GM19239 (cell line): ENCODE measurements at places on chromosomes 3 and 15.

- DNase-seq = no peak
Observed at GRCh38 chr3:145678401-145678800, 482.6 kb downstream of the PLOD2 start.

- DNase-seq = no peak
Observed at GRCh38 chr15:77856705-77857346, 220.7 kb downstream of the TBC1D2B start.

- no peak for DNase-seq
Observed at GRCh38 chr3:164577667-164578210, 500.6 kb downstream of the SI start.

DNA sequence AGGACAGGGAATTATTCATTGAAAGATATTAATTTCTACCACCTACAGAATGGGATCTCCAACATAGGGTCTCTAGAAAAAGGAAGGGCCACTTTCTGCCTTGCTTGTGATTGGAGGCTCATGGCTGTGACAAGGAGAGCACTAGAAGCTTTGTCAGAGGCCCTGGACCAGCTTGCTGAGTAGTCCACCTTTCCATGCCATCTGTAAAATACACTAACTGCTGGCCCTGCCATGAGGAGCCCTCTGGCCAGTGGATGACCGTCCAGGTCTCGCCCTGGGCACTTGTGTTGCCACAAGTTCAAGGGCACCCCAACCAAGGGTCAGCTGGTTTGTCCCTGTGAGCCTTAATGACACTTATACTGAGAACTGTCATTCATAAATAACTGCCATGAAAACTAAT, 1.6 kb upstream of the SYNM start:
- no peak for DNase-seq

GRCh38 chr3:184679056-184679816, 32.6 kb downstream of the MAGEF1 start:
- DNase-seq = no peak

GRCh38 chr3:151539599-151539998, 78.7 kb upstream of the IGSF10 start:
- no peak for DNase-seq

- no peak for DNase-seq
Observed at GRCh38 chr15:56877255-56877970, 41.0 kb upstream of the TCF12 start.

DNA sequence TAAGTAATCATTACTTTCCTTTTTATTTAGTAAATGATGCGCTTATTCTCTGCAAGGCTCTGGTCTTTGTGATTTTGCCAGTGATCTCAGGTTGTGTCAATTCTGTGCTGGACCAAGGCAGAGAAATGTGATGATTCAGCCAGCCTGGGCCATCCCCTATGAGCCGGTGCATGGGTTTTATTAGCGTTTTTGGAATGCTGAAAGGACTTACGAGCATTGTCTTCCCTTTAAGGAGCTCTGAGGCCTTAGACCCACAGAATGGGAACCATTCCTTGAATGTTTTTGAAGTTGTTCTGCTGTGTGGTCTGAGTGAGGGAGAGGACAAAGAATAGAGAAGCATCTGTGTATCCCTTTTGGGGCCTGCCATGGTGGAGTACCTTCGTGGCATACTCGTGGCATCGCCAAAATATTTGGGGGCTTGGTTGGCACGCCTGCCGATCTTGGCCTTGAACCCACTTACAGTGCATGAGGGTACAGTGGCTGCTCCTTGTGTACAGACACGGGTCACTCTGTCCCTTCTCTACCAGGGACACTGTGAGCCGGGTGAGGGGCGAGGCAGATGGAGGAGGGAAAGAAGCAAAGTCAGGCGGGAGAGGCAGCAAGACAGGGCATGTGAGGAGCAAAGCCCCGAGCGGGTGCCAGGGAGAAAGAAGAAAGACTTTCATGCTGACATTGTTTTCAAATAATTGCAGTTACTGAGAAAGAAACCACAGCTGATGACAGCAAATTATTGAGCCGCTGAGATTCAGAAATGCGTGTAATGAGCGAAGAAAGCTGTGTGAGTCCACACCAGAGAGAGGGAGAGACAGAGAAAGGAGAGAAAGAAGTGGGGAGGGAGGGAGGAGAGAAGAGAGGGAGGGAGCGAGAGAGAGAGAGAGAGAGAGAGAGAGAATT, 269.4 kb upstream of the RGMA start:
- no peak for DNase-seq

- no peak for DNase-seq
Observed at GRCh38 chr3:32245200-32245599, 6.7 kb downstream of the CMTM8 start.

DNA sequence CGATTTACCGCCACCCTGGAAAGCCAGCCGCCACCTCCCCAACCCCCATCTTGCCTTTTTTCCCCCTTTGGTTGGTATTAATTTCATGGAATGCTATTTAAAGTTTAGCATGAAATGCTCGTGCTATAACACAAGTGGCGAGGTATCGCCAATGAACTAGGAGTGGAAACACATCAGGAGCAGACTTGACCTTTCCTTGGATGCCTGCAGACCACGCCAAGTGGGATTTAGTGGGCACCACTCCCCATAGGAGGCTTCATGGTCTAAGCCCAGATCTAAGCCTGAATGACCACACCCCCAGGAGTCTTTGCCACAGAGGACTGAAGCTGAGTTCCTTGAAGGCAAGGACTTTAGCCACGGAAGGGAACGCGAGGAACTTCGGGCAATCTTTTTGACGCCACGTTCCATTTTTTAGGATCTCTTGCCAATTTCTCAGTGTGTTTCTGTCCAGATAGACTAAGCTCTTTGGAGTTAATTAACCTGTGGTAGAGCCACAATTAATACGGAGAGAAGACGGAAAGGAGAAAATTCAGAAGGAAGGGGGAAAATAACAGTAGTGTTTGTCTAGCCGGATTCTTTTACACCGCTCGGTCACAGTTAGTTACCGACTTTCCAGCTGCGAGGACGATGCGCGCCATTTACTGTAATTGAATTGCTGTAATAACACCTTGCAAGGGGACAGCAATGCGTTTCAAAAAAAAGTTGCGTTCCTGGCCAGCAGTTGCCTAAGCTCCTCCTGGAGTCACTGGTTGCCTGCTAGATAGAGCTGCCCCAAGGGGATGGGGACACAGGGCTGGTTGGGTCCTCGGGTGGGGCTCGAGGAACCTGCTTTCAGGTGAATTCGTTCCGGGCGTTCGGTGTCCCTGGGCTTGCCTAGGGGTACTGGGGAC, 37.1 kb downstream of the NR2F2 start:
- DNase-seq = no peak

DNA sequence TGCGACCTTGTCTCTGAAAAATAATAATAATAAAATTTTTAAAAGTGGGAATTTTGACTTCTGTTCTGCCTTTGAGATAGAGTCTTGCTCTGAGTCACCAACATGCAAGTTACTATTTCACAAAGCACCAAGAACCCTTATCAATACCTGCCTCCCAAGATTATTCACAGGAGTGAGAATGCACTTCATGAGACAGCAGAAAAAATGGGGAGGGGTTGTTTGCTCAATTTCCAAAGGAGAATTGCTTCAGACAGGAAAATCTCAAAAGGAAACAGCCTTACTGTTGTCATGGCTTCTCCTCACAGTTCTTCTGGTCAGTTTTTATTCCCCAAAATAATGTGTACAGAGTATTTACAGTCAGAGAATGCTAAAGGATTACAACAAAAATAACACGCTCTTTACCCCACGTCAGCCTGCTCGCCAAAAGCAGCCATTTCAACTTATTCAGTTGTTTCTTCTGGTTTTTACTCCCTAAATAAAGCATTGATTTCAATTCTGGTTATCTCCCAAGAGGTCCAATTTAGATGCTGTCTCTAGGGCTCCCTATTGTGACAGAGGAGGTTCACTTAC, 89.0 kb downstream of the PPCDC start:
- no peak for DNase-seq

DNA sequence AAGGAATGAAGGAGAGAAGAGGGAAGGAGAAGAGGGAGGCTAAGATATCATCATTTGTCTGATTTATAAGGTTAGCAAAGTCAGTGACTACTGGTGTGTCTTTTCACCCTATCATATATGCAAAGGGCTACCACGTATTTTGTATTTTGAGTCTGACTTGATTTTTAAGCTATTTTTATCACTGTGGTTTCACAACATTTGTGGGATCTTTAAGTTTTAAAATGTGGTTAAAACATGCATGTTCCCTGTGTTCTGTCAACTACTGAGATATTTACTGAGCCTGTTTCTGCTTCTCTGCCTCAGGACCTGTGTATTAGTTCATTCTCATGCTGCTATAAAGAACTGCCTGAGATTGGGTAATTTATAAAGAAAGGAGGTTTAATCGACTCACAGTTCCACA, 22.5 kb upstream of the SPTSSB start:
- DNase-seq = no peak

GRCh38 chr15:67307156-67307555, 52.6 kb downstream of the IQCH start:
- DNase-seq = no peak

- no peak for DNase-seq
Observed at GRCh38 chr15:64096668-64097384, 1.0 kb downstream of the SNX1 start.

DNA sequence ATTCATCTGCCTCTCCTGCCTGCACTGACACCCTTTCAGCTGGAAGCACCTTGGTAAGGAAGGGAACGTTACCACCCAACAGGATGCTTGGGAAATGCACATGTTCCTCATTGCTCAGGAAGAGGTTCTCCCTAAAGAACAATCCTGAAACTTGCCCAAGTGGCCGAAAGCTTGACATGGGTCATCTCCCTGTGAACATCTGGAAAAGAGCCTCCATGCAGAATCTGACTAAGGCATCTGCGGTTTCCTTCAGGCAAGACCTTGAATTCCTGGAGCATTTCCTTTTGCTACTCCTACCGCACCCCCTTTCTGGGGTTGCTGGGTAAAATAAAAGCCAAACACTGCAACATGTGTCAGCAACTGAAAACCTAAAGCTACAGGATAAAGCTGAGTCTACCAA, 68.7 kb upstream of the SNRK start:
- DNase-seq = no peak

DNA sequence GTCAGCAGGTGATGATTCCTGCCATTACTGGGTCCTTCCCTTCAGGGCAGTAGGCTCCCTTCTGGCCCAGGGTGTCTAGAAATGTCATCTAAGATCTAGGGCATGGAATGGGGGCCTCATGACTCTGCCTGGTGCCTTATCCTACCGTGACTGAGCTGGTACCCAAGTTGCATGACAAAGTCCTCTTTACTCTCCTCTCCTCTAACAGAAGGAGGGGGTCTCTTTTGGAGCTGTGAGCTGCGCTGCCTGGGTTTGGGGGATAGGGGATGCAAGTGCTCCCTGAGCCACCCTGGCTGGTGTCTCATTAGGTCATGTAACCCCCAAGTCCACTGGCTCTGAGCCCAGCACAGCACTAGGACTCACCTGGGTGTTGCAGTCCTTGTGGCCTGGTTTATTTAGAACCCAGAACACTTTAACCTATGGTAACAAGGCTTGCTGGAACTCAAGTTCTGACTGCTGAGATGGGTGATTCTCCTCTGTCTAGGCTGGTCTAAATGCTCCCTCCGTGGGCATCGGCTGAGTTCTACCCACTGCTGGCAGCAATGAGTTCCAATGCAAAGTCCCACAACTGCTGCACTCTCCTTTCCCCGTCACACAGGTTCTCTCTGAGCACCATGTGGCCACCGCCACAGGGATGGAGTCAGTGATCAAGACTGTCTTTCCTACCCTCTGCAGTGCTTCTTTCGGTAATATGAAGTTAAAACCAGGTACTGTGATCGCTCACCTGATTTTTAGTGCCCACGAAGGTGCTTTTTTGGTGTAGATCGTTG, 34.0 kb downstream of the XXYLT1 start:
- DNase-seq = no peak

DNA sequence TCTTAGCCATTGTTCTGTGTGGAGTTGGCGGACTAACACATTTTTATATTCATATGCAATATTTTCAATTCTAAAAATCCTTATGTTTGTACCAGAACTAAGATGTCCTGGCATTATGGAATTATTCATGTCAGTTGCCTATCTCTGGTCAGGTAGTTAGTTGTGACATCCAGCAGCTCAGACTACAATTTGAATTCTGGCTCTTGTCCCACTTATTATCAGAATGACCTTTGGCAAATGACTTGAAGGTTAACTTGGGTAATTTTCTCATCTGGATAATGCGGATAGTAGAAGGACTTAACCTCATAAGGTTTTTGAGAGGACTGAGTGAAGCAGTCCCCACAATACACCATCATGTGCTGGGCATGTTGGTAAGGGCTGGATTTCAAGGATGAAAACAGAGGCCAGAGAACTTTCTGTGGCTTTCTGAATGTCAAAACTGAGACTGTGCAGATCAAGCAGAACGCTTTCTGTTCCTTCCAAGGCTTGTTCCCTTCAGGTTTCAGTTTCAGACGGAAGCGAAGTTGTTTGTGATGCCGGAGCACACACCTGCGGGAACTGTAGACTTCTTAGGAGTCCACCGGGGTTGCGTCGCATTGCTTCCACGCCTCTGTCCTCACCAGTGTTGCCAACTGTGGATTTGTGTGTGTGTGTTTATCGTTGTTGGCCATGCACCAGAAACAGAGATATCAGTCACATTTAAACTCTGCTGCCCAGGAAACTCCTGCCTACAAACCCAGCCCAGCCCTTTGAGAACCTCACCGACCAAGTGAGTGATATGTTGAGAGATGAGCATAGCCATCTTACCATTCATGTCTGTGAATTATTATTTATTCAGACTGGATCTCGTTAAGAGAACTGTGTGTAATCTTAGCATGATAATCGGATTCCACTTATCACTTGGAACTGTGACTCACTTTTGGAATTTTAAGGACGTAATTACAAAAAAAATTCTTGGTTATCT, 76.0 kb downstream of the PTPRG start:
- DNase-seq = peak; percentile 9

DNA sequence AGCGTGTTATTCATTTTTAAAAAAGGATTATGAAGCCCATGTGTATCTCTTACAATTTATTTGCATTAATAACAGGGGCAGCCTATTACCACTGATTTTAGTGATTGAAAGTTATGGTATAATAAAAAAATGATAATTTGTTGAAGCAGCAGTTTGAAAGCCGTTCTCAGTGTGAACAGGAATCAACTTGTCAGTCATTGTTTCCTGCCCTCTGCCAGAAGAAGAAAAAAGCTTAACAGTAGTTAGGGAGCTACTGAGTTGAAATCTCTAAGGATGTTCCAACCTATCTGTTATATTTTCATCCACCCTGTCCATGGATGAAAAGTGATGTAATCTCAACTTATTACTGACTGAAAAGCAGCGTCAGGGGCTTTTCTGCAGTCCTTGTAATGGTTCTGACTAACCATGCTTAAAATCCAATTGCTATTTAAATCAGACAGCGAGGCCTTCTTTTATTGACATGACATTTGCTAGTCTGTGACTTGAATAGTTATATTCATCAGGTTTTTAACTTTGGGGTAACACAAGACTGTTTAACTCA, 486.7 kb downstream of the ROBO2 start:
- no peak for DNase-seq
